Stimulated activated CD8-positive, alpha-beta memory T cell treated with anti-CD3 and anti-CD28 coated beads, Interleukin-12 subunit alpha, Interleukin-12 subunit beta, amount 100 ng/mL, for 4 hours (primary cell): ENCODE measurements at places on chromosomes 4 and X.

GRCh38 chr4:138981930-138982390 is 33.6 kb upstream of the NOCT start:
- no peak for DNase-seq

DNA sequence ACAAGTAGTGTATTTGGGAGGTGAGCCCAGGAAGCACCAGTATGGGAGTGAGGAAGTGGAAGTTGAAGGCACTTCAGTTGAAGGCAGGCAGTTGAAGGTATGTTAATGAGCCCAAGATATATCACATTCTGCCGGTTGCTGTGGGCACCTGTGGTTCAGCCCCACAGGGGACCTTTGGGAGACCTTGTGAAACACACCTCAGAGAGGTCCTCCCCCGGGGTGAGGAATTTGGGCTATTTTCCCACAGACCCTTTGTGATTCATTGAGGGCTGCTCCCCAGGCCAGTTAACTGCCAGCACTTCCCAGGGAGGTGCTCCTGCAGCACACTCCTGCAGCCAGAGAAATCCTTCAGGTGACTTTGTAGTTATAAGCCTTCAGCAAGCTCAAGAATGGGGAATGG is 45.9 kb downstream of the PTCHD1 start:
- DNase-seq, result no peak

GRCh38 chr4:1403177-1403583 is 3.1 kb downstream of the NKX1-1 start:
- no peak for DNase-seq

GRCh38 chr4:7381221-7381889 is 53.4 kb downstream of the PSAPL1 start:
- DNase-seq, result no peak

GRCh38 chr4:113760094-113760794 is 1.3 kb downstream of the CAMK2D start:
- DNase-seq, result no peak

DNA sequence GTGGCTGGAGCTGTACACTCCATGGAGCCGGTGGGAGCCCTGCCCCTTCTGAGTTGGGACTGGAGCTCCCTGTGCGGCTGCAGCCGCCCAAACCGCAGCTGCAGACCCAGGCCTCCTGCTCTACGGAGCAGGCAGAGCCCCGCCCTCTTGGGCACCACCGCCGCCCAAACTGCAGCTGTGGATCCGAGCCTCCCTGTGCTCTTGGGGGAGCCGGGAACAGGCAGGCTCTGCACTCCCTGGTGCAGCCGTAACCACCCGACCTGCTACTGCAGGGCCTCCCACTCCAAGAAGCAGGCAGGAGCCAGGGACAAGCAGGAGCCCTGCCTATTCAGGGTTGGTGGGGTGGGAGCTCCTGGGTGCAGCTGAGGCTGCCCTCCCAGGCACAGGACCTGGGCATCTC is 237.5 kb upstream of the ATP6AP2 start:
- no peak for DNase-seq

GRCh38 chr4:39279416-39279815 is 86.7 kb downstream of the RFC1 start:
- no peak for DNase-seq

- no peak for DNase-seq
Observed at GRCh38 chr4:176377780-176378179, 58.0 kb downstream of the SPCS3 start.
